ENCODE measurements at places on chromosomes 2 and 18. TPM values are rescaled to one million over a fixed set of nuclear protein-coding genes. Genes with fewer than 3 reads are reported as not detected.

DNA sequence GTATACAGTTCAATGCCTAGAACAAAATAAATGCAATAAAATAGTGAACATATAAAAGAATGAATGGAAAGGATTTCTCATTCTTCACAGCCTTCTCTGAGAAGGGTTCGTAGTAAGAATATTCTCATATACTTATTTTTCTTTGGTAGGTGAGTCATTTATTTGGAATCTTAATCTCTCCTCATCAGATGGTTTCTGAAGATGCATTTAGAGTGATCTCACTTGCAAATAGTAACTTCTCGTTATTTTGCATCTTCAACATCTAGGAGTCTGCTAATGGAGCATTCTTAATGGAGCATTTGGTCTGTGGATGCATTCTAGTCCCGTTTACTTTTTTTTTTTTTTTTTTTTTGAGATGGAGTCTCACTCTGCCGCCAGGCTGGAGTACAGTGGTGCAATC is 3.9 kb downstream of the UBXN4 start:
- no peak overlapping the region for H3K4me3 ChIP-seq
- H3K27me3 ChIP-seq, result no peaks in the 10 kb centered on the region
- no peak for DNase-seq
- H3K4me1 ChIP-seq, result peaks cover 18% of the 10 kb centered on the region
- no peak overlapping the region for H3K27ac ChIP-seq

DNA sequence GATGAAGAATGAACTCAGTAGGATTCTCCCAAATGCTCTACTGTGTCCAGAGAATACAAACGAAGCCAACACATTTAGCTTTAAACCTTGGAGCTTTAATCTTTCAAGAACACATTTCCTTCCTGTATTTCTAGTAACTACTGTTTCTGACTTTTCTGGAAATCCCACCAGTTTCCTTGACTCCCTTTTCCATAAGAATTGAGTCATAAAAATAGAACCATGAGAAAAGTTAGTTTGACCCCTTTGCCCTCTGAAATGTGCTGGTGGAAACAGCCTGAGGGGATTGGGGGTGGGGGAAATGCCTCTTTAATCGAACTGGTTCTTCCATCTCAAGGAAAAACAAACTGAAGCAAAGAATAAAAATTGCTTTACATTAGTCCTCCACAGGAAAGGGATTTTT is 123.9 kb downstream of the TMEM17 start:
- no peaks in the 10 kb centered on the region for H3K4me1 ChIP-seq
- no peak for DNase-seq
- no peaks in the 10 kb centered on the region for H3K27me3 ChIP-seq
- H3K4me3 ChIP-seq, result no peak overlapping the region

DNA sequence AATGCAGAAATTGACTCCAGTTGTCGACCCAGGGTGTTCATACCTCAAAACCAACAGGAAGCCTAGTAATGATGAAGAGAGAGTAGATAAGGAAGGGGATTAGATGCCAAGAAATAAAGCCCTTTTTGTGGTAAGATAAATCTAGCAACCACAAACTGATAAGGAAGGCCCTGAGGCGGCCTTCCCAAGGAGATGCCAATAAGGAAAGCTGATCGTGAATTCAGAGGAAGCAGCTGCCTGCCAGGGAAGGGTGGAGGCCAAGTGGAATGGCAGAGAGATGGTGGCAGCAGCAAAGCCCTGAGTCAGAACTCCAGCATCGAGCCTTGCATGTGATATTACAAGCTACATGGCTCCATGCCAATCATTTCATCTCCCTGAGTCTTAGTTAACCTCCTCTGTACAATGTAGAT is 126.3 kb downstream of the IRS1 start:
- no peaks in the 10 kb centered on the region for H3K27me3 ChIP-seq
- DNase-seq, result peak; percentile 50
- H3K36me3 ChIP-seq, result no peaks in the 10 kb centered on the region
- H3K4me1 ChIP-seq, result no peaks in the 10 kb centered on the region

- peak overlapping the region; percentile 49 for H3K27ac ChIP-seq
- H3K4me3 ChIP-seq, result no peak overlapping the region
- no peaks in the 10 kb centered on the region for H3K36me3 ChIP-seq
- no peaks in the 10 kb centered on the region for H3K27me3 ChIP-seq
Measured at GRCh38 chr2:168215813-168216212, 31.6 kb downstream of the STK39 start.

- DNase-seq, result no peak
- H3K4me1 ChIP-seq, result peaks cover 31% of the 10 kb centered on the region
- no peaks in the 10 kb centered on the region for H3K36me3 ChIP-seq
- H3K4me3 ChIP-seq, result no peak overlapping the region
- no peaks in the 10 kb centered on the region for H3K27me3 ChIP-seq
Measured at GRCh38 chr2:33292981-33293595, 183.4 kb upstream of the RASGRP3 start.

- H3K27me3 ChIP-seq, result no peaks in the 10 kb centered on the region
- peaks cover 25% of the 10 kb centered on the region for H3K4me1 ChIP-seq
- H3K27ac ChIP-seq, result peak overlapping the region; percentile 87
- no peak for DNase-seq
- H3K4me3 ChIP-seq, result no peak overlapping the region
- no peaks in the 10 kb centered on the region for H3K36me3 ChIP-seq
Measured at GRCh38 chr2:28635191-28635611, 116.4 kb upstream of the PPP1CB start.

Gene ALPI
- total RNA-seq, result 4.2 TPM

- peaks cover 16% of the 10 kb centered on the region for H3K4me1 ChIP-seq
- no peak overlapping the region for H3K4me3 ChIP-seq
- H3K27ac ChIP-seq, result peak overlapping the region; percentile 38
- H3K27me3 ChIP-seq, result no peaks in the 10 kb centered on the region
- DNase-seq, result peak; percentile 32
- H3K36me3 ChIP-seq, result no peaks in the 10 kb centered on the region
Measured at GRCh38 chr2:224008702-224009261, 30.3 kb downstream of the SERPINE2 start.

DNA sequence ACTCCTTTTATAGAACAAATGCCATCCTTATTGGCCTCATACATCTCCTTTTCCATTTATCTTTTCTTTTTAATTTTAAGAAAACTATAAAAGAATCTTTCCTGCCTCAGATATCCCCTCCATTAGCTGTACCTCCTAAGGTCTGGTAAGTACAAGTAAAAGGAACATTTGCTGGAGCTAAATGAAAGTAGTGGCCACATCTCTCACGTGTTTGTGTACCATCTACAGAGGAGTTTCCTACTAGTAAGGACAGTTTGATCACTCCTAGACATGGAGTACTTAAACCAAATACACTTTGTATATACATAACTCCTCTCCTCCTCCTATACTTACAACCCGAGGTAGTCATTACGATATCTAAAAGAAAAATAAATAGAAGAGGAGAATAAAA is 504.8 kb downstream of the LRRTM4 start:
- no peaks in the 10 kb centered on the region for H3K4me1 ChIP-seq
- no peak overlapping the region for H3K4me3 ChIP-seq
- no peaks in the 10 kb centered on the region for H3K27me3 ChIP-seq
- H3K36me3 ChIP-seq, result no peaks in the 10 kb centered on the region
- DNase-seq, result no peak

GRCh38 chr2:119650206-119650605 is 28.8 kb upstream of the TMEM177 start:
- peaks cover 12% of the 10 kb centered on the region for H3K27me3 ChIP-seq
- H3K27ac ChIP-seq, result no peak overlapping the region
- no peaks in the 10 kb centered on the region for H3K36me3 ChIP-seq
- H3K4me3 ChIP-seq, result no peak overlapping the region
- no peak for DNase-seq
- H3K4me1 ChIP-seq, result no peaks in the 10 kb centered on the region

DNA sequence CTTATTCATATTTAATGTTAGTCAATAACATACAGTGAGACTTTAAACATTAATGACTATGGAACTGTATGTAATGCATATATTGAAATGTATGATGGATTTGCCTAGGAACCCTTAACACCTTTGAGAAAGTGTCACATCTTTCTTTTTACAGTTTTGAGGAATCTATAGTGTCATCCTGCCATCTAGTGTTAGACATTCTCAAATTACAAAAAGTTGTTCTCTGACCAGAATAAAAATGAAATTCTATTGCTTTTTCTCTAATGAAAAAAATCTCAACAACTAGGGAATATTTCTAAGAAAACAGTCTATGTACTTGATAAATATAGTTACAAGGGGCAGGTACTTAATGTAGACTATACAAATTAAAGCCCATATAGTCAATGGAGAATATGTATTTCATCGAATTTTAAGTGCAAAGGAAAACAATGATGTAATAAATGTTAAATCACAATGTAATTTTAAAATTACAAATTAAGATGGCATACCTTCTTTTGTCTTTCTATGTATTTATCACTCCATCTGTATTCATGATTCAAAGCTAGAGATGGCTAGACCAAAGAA is 5.1 kb upstream of the CALCRL start:
- H3K27me3 ChIP-seq, result no peaks in the 10 kb centered on the region
- H3K36me3 ChIP-seq, result no peaks in the 10 kb centered on the region
- H3K27ac ChIP-seq, result no peak overlapping the region

- DNase-seq, result no peak
- H3K27me3 ChIP-seq, result no peaks in the 10 kb centered on the region
- no peaks in the 10 kb centered on the region for H3K4me1 ChIP-seq
- no peaks in the 10 kb centered on the region for H3K36me3 ChIP-seq
Measured at GRCh38 chr2:199749571-199749970, 101.4 kb downstream of the FTCDNL1 start.

- no peak overlapping the region for H3K27ac ChIP-seq
- no peaks in the 10 kb centered on the region for H3K36me3 ChIP-seq
- H3K27me3 ChIP-seq, result no peaks in the 10 kb centered on the region
- H3K4me1 ChIP-seq, result no peaks in the 10 kb centered on the region
- H3K4me3 ChIP-seq, result no peak overlapping the region
- DNase-seq, result no peak
Measured at GRCh38 chr2:97723156-97724072, 10.0 kb downstream of the ZAP70 start.

GRCh38 chr2:212610872-212611425 is 72.3 kb upstream of the ERBB4 start:
- no peaks in the 10 kb centered on the region for H3K27me3 ChIP-seq
- no peaks in the 10 kb centered on the region for H3K4me1 ChIP-seq
- no peak overlapping the region for H3K4me3 ChIP-seq
- no peak for DNase-seq
- H3K27ac ChIP-seq, result no peak overlapping the region

Gene ADD2
- total RNA-seq, result 1.4 TPM

Gene MC2R
- not detected for total RNA-seq

Measured in transverse colon (tissue), 4 donors.